ENCODE measurements at places on chromosomes 3 and 15. TPM values are rescaled to one million over a fixed set of nuclear protein-coding genes. Genes with fewer than 3 reads are reported as not detected.

The LDHAL6B gene
- not detected for total RNA-seq

The ZDHHC19 gene
- total RNA-seq: not detected

The IGDCC3 gene
- not detected for total RNA-seq

The STAB1 gene
- 2.5 TPM for total RNA-seq

The TYRO3 gene
- 0.47 TPM for total RNA-seq

The RPL14 gene
- total RNA-seq: 3,721 TPM

The GABRA5 gene
- total RNA-seq: not detected

The B3GALNT1 gene
- total RNA-seq: 0.20 TPM

The UROC1 gene
- total RNA-seq: not detected

The RASL12 gene
- total RNA-seq: not detected

The TRPM1 gene
- not detected for total RNA-seq

- DNase-seq: no peak
These were observed 250.8 kb downstream of the TBC1D5 start for GRCh38 chr3:17491601-17492000.

- no peak for DNase-seq
These were observed 59.4 kb downstream of the DAPK2 start for GRCh38 chr15:63986751-63987341.

DNA sequence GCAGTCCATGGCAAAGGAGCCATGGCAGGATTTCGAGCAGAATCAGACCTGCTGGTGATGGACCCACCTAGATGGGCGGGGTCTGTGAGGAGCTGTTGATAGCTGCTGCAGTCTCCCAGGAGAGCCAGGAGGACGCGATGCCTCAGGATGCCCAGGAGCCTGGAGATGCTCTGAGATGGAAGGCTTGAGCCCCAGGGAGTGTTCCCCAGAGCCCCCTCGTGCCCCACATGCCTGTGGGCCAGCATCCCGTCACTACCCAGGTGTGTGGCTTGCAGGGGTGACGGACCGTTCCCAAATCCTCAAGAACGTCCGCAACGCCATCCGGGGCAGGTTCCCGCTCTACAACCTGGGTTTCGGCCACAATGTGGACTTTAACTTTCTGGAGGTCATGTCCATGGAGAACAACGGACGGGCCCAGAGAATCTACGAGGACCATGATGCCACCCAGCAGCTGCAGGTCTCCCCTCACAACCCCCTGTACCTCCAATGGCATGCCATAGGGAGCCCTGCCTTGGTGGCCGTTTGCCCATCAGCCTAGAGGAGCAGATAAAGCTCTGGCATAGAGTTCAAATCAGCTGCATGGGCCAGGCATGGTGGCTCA, 6.7 kb downstream of the ITIH1 start:
- DNase-seq: no peak

- DNase-seq: no peak
These were observed 24.3 kb downstream of the HERC1 start for GRCh38 chr15:63809452-63809851.

DNA sequence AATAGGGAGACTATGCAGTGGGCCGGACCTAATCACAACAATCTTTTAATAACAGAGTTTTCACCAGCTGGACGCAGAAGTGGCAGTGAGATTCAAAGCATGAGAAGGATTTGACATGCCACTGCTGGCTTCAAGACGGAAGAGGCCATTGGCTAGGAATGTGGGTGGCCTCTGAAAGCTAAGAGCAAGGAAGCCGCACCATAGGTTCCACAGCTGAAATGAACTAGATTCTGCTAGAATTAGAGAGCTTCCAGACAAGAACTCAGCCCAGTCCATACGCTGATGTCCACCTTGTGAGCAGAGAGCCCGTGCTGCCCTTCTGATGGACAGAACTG, 6.9 kb upstream of the NCBP2 start:
- DNase-seq: no peak

DNA sequence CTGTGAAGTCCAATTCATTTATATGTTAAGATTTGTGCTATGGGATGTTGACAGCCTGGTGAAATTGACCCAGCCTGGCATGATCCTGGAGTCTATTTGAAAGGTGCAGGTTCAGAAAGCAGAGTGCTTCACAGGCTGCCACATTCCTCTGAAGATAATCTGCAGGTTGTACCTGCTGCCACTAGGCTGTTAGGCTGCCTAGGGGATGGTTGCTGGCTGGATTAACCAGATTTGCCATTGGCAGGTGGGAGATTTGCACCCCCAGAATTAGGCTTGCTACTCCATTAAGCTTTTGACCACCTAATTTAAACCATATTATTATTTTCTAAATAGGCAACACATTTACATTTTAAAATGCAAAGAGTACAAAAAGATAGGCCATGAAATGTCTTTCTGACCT, 85.8 kb upstream of the RASGRP1 start:
- DNase-seq: no peak

DNA sequence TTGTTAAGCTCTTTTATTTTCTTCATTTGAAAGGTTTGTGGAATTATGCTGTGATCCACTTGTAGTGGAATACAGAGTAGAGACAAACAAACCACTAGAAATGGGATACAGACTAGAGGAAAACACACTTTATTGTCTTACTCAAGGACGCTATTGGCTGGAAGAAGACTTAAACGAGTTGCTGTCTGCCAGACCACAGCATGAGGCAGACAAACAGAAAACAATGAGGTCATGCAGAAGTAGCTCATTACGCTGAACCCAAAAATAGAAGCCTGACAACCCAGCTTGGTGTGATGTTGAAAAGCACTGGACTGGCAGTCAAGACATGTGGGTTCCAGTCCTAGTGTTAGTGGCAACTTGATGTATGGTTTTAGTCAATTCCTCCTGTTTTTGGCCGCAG, 62.4 kb upstream of the P3H2 start:
- no peak for DNase-seq

DNA sequence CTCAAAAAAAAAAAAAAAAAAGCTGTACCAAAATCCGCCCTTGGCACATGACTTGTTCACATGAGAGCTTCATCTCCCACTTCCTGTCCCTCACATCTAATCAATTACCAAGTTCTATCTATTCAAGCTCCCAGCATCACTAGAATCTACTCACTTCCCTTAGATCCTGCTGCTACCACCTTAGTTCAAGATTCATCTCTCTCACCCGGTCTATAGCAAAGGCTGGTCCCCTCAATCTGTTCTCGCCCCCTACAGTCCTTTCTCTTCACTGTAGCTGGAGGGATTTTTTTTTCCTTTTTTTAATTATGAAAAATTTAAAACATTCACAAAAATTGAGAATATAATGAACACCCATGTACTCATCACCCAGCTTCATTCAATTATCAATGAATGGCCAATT, 16.7 kb upstream of the GPR160 start:
- no peak for DNase-seq

- no peak for DNase-seq
These were observed 71.8 kb upstream of the SNRPA1 start for GRCh38 chr15:101366853-101367252.

DNA sequence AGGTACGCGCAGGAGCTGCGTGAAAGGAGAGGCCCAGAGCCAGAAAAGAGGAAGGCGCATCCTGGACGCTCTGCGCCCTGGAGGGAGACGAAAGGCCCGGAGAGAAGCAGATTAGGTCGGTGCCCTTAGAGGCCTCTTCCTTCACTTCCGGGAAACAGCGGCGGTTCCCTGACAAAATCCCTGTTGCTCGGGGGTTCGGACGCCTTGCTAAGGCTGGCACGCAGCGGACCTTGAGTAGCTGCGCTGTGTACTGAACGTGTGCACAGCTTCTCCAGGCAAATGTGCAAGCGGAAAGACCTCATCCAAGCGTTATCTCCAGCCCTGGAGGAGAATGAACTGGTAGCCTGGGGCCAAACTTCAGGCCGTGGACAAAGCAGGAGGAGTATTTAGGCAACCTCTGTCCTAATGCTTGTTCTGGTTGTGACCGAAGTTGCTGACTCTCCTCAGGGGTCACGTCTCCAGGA, 3.0 kb upstream of the SOX14 start:
- DNase-seq: no peak

GRCh38 chr15:73856458-73857192, 16.7 kb upstream of the TBC1D21 start:
- DNase-seq: no peak

DNA sequence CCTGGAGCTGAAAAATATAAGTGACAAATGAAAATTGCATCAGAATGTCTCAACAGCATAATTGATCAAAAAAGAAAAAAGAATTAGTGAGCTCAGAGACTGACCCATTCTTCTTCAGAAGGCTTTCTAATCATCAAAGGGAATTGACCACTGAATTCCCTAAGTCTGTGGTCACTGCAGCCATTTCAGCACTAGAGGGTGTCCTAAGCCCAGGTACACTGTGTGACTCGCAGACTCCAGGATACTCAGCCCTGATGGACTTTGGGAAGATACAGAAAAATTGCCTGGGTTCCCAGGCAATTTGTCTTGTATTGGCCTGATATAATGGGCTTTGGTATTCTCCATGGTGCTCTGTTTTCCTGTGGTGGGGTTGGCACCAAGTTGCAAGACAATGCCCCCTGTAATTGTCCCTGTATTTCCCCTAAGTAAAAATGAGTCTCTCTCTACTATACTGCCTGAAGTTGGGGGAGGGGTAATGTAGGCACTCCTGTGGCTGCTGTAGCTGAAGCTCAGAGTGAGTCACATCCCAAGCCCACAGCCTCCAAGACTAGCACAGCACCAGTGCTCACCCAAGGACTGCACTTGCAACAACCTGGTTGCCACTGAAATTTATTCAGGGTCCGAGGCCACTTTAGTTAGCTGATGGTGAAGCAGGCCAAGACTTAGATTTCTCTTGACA, 256.0 kb upstream of the STAC start:
- DNase-seq: no peak

- no peak for DNase-seq
These were observed 46.3 kb downstream of the LSM3 start for GRCh38 chr3:14224895-14225294.

GRCh38 chr3:56061279-56061626, 407.0 kb downstream of the ERC2 start:
- no peak for DNase-seq

GRCh38 chr15:69537901-69538300, 85.3 kb downstream of the RPLP1 start:
- no peak for DNase-seq

- no peak for DNase-seq
These were observed 235.9 kb downstream of the GAP43 start for GRCh38 chr3:115859002-115859807.

DNA sequence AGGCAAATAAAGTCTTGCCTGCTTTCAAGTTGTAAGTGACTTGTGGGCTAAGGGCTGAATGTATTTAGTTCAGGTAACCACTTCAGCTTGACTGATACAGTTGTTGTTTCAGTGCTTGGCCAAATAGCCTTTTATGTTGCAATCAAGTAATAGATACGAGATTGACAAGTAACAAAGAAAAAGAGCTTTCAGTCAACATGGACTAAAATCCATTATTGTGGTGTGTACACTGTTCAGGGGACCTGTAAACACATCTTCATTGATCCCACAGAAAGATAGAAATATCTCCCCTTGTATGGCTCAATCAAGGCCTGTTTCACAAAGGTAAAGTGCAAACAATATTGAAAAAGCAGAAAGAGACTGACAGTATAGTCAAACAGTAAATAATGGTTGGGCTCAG, 224.8 kb upstream of the TMCO5A start:
- DNase-seq: no peak

GRCh38 chr15:65466901-65467300, 44.2 kb upstream of the IGDCC4 start:
- no peak for DNase-seq

GRCh38 chr15:69457304-69458280, 5.0 kb downstream of the RPLP1 start:
- DNase-seq: no peak

DNA sequence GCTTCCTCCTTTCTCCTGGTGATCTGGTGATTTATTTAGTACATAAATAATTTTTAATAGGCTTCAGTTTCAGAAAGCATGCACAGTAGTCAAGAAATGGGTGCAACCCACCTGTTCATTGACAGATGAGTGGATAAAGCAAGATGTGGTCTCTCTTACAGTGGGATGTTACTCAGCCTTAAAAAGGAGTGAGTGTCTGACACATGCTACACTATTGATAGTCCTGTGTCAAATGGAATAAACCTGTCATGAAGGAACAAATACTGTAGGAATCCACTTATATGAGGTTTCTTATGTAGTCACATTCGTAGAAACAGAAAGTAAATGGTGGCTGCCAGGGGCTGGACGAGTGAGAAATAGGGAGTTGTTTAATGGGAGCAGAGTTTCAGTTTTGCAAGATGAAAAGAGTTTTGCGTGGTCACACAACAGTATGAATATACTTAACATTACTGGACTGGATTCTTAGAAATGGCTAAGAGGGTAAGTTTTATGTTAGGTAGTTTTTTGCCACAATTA, 56.0 kb upstream of the PPARG start:
- no peak for DNase-seq

- DNase-seq: peak; percentile 13
These were observed 1.7 kb downstream of the LTK start for GRCh38 chr15:41511899-41512369.

GRCh38 chr15:58916962-58917361, 16.5 kb downstream of the SLTM start:
- no peak for DNase-seq

DNA sequence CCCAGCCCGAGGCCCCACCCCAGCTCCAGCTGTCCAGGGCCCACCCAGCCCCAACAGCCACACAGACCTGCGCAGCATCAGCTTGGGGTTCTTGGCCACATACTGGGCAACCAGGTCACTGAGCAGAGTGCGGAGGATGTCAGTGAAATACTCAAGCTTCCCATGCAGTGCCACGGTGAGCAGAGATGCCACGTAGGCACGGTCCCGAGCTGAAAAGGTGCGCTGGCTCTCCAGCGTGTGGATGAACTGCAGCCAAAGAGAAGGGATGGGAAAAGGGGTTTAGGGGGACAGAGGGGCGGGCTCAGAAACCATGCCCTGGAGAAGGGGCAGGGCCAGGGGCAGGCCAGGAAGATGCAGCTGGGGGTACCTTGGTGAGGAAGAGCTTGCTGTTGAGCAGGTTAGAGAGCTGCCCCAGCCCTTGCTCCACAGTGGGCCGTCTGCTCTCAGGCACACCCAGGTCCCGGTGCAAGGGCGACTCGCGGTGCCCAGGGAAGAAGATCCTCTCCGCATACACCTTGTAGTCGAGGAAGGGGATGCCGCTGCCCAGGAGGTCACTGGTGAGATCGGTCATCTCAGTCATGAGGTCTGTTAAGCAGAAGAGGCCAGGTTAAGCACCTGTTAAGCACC, 17.4 kb downstream of the PLXNB1 start:
- DNase-seq: no peak

GRCh38 chr15:62561571-62561970, 396.5 kb upstream of the C2CD4B start:
- no peak for DNase-seq

All from CD4-positive, alpha-beta T cell (primary cell).